ENCODE measurements at places on chromosomes 7 and 10. TPM values are rescaled to one million over a fixed set of nuclear protein-coding genes. Genes with fewer than 3 reads are reported as not detected.

ZNF425 gene
- total RNA-seq = 0.74 TPM

DNA sequence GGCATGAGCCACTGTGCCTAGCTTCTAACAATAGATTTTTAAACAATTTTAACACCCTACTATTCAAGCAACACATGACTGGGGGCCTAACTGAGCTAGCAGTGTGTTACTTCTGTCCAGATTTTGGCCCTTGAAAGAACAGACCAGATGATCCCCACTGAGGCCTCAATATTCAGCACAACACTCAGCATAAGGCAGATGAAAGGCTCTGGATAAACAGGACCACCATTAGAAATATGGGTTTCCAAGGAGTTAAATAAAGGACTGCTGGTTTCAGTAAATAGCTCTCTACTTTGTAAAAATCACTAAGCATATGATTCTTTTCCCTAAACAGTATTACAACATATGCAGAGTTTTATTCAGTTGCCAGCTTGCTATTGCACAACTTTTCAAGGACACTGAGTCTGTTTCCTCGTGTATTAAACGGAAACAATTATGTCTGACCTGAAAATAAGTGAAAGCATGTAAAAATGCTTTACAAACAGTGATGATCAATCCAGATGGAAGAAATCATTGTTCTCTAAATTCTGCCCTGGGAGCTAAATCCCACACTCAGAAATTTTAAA is 23.8 kb upstream of the FZD1 start:
- no peaks in the 10 kb centered on the region for H3K36me3 ChIP-seq
- H3K4me3 ChIP-seq = no peak overlapping the region
- H3K27ac ChIP-seq = no peak overlapping the region
- no peaks in the 10 kb centered on the region for H3K4me1 ChIP-seq
- no peak for DNase-seq

DNA sequence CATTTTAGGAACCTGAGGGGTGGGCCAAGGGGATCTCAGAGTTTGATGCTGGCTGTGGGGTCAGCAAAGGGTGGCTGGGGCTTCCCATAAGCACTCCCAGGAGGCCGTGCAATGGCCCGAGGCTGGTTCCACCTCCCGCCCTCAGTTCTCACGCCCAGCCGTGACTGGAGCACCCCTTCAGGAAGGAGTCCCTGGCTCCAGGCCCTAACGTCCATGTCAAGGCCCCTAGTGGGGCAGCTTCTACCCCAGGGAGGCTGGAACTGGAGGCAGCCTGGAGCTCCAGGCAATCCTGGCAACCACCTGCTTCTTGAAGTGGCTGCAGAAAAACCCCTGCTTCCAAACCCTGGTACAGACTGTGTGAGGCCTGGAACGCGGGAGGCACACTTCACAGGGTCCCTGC is 165.5 kb downstream of the DIP2C start:
- H3K36me3 ChIP-seq = no peaks in the 10 kb centered on the region
- no peak overlapping the region for H3K27ac ChIP-seq
- H3K4me1 ChIP-seq = peaks cover under 1% of the 10 kb centered on the region
- H3K27me3 ChIP-seq = no peaks in the 10 kb centered on the region

DNA sequence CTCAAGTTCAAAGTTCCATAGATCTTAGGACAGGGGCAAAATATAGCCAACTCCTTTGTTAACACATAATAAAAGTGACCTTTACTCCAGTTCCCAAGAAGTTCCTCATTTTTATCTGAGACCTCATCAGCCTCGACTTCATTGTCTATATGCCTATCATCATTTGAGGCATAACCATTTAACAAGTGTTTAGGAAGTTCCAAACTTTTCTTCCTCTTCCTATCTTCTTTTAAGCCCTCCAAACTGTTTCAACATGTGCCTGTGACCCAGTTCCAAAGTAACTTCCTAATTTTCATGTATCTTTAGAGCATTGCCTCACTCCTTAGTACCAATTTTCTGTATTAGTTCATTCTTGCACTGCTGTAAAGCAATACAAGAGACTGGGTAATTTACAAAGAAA is 569.1 kb downstream of the ANKRD7 start:
- DNase-seq = no peak
- no peaks in the 10 kb centered on the region for H3K27me3 ChIP-seq
- H3K27ac ChIP-seq = no peak overlapping the region
- no peaks in the 10 kb centered on the region for H3K36me3 ChIP-seq

CDNF gene
- total RNA-seq = 5.2 TPM

DNA sequence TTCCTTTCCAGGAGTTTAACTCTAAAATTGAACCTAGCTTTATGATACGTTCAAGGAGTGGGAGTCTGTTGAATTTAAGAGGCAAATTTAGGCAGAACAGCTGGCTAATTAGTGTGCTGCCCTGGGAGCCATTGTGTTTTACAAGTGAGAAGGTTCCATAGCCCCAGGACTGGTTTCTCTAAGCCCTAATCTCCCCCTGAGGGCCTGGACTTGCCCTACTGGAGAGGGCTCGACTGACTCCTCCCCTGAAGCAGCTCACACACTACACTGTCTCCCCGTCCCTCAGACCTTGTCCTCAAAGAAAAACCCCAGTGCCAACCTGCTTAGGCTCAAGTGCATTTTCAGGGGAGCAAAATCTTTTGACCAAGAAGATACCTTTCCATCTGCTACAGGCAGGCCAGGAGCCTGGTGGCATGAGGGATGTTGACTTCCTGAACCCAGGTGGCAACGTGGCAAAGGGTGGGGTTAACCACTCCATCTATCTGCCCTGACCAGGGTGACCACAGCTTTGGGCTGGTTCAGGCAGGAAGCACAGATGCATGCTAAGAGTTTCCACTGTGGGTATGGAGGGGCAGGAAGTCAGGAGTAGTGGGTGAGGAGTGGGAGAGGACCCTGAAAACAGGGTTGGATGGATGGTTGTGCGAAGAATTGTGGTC is 68.9 kb upstream of the CARD11 start:
- no peak for DNase-seq
- H3K27me3 ChIP-seq = no peaks in the 10 kb centered on the region
- H3K4me3 ChIP-seq = no peak overlapping the region
- no peak overlapping the region for H3K27ac ChIP-seq
- H3K4me1 ChIP-seq = no peaks in the 10 kb centered on the region
- H3K36me3 ChIP-seq = no peaks in the 10 kb centered on the region

- no peaks in the 10 kb centered on the region for H3K27me3 ChIP-seq
- DNase-seq = no peak
Measured at GRCh38 chr10:48683868-48684267, 805 bp upstream of the WDFY4 start.

GRCh38 chr7:119748991-119749390 is 524.0 kb upstream of the KCND2 start:
- H3K4me3 ChIP-seq = no peak overlapping the region
- H3K27ac ChIP-seq = no peak overlapping the region
- DNase-seq = no peak
- no peaks in the 10 kb centered on the region for H3K27me3 ChIP-seq
- H3K36me3 ChIP-seq = no peaks in the 10 kb centered on the region
- no peaks in the 10 kb centered on the region for H3K4me1 ChIP-seq

DNA sequence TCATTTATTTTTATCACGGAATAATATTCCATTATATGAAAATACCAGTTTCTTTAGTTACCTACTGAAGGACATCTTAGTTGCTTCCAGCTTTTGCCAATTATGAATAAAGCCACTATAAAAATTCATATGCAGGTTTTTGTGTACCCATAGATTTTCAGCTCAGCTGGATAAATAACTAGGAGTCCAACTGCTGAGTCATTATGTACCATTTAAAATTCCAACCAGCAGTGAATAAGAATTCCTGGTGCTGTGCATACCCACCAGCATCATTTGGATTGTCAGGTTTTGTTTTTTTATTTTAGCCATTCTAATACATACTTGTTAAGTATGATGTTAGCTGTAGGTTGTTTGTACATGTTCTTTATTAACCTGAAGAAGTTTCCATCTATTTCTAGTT is 14.5 kb downstream of the FAM24B start:
- no peak for DNase-seq
- H3K4me3 ChIP-seq = no peak overlapping the region
- H3K27me3 ChIP-seq = no peaks in the 10 kb centered on the region
- H3K27ac ChIP-seq = no peak overlapping the region

GRCh38 chr7:71558806-71559613 is 427.1 kb downstream of the GALNT17 start:
- no peak overlapping the region for H3K4me3 ChIP-seq
- no peak overlapping the region for H3K27ac ChIP-seq
- H3K4me1 ChIP-seq = no peaks in the 10 kb centered on the region
- no peaks in the 10 kb centered on the region for H3K36me3 ChIP-seq
- DNase-seq = no peak

GRCh38 chr10:93080350-93081046 is 6.8 kb downstream of the CYP26A1 start:
- no peaks in the 10 kb centered on the region for H3K4me1 ChIP-seq
- H3K27ac ChIP-seq = no peak overlapping the region
- peak; percentile 27 for DNase-seq

DNA sequence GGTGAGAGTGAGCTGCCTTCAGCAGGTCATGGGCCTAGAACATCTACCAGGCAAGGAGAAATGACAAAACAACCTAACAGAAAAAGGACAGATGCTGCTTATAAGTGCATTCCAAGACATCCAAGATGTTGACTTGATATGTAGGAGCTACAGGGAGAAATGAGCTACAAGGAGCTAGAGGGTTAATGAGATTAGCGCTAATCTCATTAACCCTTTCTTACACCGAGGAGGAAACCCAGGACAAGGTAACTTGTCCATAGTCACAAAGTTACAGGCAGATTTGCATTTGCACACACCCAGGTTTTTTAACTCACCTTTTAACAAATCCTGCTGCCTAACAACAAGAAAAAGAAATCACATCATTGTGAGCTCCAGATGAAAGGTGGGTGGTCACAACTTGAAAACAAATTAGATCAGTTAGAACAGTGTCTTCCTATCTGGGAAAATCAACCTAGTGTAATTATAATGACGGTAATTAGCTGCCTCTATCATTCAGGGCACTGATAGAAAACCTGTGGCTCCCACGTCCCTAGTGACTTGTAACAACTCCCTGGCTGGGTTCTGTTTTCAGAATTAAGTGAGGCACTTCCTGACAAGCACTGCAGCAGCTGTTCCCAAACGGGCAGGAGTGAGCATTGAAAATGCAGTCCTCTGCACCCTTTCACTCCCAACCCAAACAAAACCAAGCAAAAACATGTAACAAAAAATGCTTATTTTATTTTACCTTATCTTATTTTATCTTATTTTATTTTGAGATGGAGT is 5.7 kb downstream of the KIAA1549 start:
- no peak overlapping the region for H3K4me3 ChIP-seq
- peaks cover 21% of the 10 kb centered on the region for H3K27me3 ChIP-seq
- H3K36me3 ChIP-seq = no peaks in the 10 kb centered on the region
- peaks cover 5% of the 10 kb centered on the region for H3K4me1 ChIP-seq

GRCh38 chr10:24603333-24603732 is 120.4 kb downstream of the ARHGAP21 start:
- no peaks in the 10 kb centered on the region for H3K27me3 ChIP-seq
- no peaks in the 10 kb centered on the region for H3K36me3 ChIP-seq
- H3K4me3 ChIP-seq = no peak overlapping the region
- H3K4me1 ChIP-seq = no peaks in the 10 kb centered on the region

PGAM2 gene
- 548 TPM for total RNA-seq

EMX2 gene
- total RNA-seq = not detected

SORCS1 gene
- 1.3 TPM for total RNA-seq

- no peak for DNase-seq
- no peak overlapping the region for H3K4me3 ChIP-seq
- no peak overlapping the region for H3K27ac ChIP-seq
- no peaks in the 10 kb centered on the region for H3K36me3 ChIP-seq
Measured at GRCh38 chr7:73977619-73978618, 50.1 kb upstream of the ELN start.

- H3K4me3 ChIP-seq = no peak overlapping the region
- H3K4me1 ChIP-seq = peaks cover 4% of the 10 kb centered on the region
- H3K27me3 ChIP-seq = no peaks in the 10 kb centered on the region
- no peaks in the 10 kb centered on the region for H3K36me3 ChIP-seq
Measured at GRCh38 chr7:127761196-127761595, 109.2 kb downstream of the SND1 start.

C7orf57 gene
- total RNA-seq = not detected

GRCh38 chr7:73642834-73643233 is 18.5 kb upstream of the MLXIPL start:
- DNase-seq = no peak
- H3K27ac ChIP-seq = no peak overlapping the region
- peaks cover under 1% of the 10 kb centered on the region for H3K4me1 ChIP-seq

DNA sequence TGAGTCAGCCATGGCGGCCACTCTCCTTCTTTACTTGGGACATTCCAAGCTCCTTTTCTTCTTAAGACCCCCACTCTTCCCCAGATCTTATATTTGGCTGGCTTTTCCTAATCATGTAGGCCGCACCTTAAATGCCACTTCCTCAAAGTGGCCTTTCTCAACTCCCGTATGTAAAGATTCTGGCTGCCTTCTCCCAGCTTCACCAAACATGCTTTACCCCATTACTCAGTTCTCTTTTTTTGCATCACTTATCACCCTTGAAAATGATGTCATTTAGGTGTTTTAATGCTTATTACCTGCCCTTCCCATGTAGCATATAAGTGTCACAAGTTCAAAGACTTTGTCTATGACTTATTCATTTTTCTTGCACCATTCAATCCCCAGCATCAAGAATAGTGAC is 810.1 kb upstream of the CELF2 start:
- no peaks in the 10 kb centered on the region for H3K36me3 ChIP-seq

DNA sequence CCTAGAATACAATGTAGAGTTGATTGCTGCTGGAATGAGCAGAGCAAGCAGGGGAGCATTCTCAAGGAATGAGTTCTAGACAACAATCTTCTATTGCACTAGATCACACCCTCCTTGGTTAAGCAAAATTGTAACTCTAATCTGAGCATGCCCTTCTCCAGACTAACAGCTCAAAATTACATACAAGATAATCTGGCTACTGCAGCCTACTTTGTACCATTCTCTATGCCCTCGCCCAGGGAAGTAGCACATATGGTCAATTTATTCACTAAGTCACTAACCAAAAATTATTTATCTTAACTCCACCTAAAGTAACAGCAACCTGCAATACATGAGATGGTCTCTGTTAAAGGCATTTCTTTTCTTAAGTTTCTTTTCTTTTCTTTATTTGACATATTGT is 42.5 kb upstream of the KCTD7 start:
- H3K36me3 ChIP-seq = no peaks in the 10 kb centered on the region
- H3K27ac ChIP-seq = no peak overlapping the region
- H3K4me3 ChIP-seq = no peak overlapping the region
- DNase-seq = no peak
- H3K4me1 ChIP-seq = peaks cover 30% of the 10 kb centered on the region
- H3K27me3 ChIP-seq = no peaks in the 10 kb centered on the region

SCIN gene
- total RNA-seq = not detected

DNA sequence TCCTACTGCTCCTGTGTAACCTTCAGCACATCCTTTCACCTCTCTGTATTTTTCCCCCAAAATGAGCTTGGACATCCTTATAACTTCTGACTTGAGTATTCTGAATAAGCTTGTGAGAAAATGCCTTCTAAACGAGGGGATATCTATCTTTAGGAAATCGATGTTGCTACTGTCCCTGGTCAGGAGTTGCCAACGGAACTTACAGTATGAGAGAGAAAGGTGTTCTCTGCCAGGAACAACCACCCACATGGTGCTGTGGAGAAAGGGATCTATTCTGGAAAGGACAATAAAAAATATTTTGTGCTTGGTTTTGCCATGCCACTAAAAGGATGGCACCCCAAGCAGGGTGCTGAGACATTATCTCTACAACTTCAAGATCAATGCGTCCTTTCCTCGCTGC is 186.6 kb upstream of the AOAH start:
- H3K27ac ChIP-seq = no peak overlapping the region
- H3K4me1 ChIP-seq = no peaks in the 10 kb centered on the region
- DNase-seq = no peak

INMT gene
- 27.7 TPM for total RNA-seq

NXPH1 gene
- total RNA-seq = not detected

TUBAL3 gene
- total RNA-seq = 0.15 TPM
